ENCODE measurements at places on chromosomes 12 and 14.

GRCh38 chr12:24950231-24950834, 1.4 kb upstream of the BCAT1 start:
- DNase-seq, result no peak

DNA sequence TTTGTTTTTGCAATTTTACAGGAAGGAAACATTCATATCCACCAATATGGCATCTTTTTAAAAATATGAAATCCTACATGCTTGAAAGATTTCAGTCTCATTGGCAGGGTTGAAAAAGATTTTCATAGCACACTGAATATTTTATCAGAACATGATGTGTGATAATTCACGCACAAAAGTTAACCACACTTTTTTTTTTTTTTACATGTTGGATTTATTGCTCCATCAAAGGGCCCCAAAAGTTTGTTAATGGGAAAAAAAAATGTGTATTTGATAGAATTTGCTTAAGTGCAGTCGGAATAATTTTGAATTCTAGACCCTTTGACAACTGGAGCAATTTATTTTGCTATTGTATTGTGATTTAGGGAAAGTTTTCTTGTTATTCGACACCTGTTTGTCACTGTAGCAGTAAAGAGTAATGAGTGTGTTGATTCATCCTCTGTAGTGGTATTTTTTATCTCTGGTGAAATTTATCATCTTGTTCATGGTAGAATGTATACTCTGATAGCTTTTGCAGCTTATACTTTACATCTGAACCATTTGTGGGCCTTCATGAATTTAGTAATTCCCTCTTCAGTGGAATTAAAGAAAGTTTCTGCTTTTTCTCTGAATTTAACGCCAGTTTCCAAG, 1.1 kb downstream of the EML1 start:
- DNase-seq, result no peak

GRCh38 chr12:109770104-109770860, 56.7 kb downstream of the FAM222A start:
- DNase-seq, result no peak

- no peak for DNase-seq
These were observed 1.9 kb upstream of the DYNC1H1 start for GRCh38 chr14:101962503-101962874.

DNA sequence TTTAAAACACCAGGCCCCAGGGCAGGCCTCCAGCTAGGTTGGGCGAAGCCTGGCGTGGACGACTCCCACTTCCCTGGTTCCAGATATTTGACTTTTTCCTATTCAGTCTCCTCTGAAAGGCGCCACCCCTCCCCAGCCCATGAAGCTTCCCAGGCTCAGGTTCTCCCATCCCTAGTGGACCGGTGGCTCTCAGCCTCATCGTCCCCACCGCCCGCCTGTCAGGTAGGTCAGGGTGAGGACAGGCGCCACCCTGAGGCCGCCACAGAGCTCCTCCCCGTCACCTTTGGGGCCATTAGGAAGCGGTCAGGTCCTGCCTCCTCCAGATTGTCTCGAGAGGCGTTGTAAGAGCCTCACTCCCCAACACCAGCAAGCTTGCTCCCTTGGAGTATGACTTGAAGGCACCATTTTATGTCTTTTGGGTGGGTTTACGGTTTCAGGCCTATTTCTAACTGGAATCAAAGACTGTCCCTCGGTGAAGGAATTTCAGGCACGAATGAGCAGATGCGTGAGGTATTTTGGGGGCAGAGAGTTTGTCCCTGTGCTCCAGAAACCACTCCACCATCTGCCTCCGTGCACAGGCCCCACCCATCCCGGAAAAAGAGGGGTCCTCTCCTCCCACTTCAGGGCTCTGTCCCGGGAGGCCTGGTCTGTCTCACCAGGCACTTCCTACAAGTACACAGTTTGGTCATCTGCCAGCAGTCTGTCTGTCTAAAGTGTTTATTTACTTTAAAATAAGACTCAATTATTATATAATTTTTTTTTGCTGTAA, 55.6 kb downstream of the TSPAN9 start:
- DNase-seq, result no peak

DNA sequence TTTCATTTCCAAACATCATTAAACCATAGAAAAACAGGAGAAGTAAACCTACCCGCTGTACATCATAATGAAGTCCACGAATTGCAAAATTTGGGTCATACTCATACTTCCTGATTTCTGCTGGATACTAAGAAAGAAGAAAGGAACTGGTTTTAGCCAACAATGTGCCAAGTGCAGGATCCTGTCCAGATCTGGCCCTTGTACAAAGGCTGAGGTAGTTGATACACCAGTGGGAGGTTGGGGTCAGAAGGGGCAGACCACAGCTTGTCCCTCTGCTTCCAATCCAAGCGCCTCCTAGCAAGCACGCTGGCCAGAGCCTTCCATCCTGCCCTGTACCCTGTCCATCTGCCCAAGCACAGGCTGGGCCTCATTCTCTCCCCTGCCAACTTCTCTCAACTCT, 34.2 kb downstream of the NT5DC3 start:
- no peak for DNase-seq

GRCh38 chr12:79927772-79928474, 7.0 kb downstream of the PPP1R12A start:
- no peak for DNase-seq

GRCh38 chr12:47366579-47366978, 286.8 kb upstream of the AMIGO2 start:
- no peak for DNase-seq

GRCh38 chr12:23221066-23221465, 596.1 kb downstream of the ETNK1 start:
- DNase-seq, result no peak

- no peak for DNase-seq
These were observed 90.6 kb downstream of the VCPKMT start for GRCh38 chr14:50025776-50026175.

GRCh38 chr12:109804820-109805761, 28.1 kb downstream of the TRPV4 start:
- peak; percentile 46 for DNase-seq

GRCh38 chr14:38546932-38547551, 291.1 kb upstream of the CLEC14A start:
- no peak for DNase-seq

- DNase-seq, result no peak
These were observed 512.4 kb downstream of the TMTC2 start for GRCh38 chr12:83199069-83199468.

DNA sequence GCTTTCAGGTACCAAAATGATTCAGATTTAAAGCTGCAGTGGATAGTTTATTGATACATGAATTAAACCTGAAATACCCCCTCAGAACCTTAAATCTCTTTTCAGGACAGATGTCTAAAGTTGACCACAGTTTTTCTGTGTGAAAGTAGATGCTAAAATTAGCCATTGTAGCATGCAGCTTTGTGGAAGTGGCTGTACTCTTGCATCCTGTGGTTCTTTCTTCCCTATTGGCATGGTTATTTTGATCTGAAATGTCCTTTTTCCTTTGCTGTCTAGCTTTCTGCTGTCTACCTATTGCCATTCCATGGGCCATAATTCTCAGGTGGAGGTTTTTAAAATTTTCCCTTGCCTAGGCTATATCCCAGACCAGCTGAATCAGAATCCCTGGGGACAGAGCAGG, 455.6 kb downstream of the ZFP36L1 start:
- DNase-seq, result no peak

DNA sequence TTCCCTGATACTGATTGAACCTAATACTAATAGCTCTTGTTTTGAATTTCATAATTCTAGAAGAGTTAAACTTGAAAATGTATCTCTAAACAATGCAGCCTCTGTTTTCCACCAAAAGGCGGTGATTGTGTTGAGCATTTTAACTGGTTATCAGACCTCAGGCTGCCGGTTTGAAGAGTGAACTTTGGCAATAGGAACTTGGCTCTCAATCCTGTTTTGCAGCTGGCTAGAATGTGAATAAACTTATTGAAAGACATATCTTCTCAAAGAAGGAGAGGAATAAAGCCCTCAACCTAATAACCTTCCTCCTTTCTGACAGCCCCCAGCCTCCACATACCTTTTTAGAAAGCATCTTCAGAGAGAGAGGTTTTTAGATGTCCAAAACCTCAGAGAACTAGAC, 105.4 kb downstream of the SRGAP1 start:
- no peak for DNase-seq

DNA sequence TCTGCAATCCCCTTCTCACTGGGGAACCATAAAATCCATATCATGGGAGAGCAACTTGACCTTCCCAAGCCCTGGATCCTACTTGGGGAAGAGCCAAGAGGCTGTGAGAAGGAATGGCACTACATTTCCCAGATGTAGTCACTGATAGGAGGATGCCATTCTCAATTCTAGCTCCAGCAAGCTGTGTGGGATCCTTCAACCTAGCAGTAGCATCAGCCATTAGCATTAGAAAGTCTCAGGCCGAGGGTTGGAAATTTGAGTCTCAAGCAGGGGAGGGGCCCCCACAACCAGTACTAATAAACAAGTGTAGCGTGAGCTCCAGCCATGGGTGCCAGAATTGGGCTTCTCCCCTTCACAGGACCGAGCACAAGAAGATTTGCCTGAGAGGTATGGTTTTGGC, 84.3 kb upstream of the NELL2 start:
- DNase-seq, result no peak

DNA sequence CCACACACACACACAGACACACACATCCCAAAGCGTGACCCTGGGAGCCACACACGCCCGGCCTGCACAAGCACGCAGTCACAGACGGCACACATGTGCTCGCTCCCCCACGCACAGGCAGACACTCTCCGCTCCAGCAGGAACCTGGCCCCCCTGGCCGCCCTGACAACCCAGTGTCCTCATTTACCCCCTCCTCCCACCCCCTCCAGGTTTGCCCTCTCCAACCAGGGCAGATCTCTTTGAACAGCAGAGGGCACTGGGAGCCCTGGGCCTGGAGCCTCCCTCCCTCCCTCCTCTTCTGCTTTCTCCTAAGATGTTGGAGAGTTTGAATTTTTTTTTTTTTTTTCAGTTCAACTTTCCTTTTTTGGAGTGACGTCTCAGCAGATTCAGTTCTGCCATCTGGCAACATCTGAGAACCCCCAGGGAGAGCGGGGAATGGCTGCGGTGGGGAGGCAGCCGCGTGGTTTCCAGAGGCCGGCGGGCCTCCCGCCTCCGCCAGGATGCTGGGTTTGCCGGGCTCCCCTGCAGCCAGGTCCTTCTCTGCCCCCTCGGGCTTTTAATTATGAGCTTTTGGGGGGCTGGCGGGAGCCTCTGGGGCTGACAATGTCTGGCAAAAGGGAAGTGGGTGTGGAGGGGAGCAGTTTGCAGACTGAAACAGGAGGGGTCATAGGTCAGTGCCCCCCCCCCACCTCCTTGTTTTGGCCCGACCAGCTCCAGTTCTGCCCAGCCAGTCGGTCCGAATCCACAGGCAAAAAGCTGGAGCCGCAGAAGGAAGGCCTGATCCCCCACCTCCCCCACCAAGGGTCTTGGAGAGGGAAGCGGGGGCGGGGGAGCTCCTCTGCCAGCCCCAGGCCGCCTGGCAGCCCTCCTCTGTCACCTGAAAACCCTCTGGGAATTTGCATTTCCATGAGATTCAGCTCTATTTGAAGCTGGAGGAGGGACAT, 1.3 kb upstream of the NCOR2 start:
- DNase-seq, result peak; percentile 17

DNA sequence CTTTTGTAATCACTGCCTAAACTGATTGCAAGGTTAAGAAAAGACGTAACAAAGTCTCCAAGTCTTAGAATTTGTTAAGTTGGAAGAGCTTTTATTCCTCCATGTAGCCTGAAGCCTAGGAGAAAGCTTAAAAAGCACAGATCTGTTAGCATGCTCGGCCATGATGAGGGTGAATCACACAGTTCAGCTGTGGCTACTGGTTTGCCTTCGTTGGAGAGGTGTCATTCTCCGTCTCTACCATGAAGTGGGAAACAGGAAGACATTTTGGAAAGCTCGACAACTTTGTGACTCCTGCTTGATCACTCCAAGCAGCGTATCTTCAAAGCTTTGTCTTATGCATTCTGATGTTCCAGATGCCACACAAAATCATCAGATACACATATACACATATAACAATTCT, 27.1 kb downstream of the DCP1B start:
- DNase-seq, result no peak

DNA sequence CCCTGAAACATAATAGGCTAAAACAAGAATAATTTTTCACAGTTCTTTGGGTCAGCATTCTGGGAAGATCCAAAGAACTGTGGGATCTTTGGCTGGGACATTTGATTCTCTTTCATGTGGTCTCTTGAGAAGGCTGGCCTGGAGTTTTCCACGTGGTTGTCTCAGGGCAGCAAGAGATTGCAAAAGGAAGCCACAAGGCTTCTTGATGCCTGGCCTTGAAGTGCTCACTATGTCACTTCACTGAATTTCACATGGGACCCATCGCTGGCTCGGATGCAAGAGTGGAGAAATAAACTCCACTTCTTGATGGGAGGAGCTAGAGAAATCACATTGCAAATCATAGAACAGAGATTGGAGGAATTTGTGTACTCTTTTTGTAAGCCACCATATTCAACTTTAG, 343.4 kb downstream of the MED13L start:
- no peak for DNase-seq

DNA sequence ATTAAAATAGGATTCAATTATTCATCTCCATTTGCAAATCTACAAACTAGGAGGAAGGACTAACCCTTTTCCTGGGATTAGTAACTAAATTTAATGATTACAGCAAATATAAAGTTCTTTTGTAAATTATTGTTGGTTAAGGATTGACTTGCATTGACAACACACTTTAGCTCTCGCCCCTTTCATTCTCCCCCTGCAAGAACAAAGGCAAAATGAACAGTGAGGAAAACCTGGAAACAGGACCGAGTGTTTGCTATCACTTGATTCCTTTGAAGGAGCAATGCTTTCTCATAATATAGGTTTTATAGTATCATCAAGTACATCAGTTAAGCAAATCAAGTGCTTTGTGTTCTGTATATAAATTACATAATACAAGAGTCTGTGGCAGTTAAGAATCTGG, 7.4 kb upstream of the COX16 start:
- DNase-seq, result no peak

DNA sequence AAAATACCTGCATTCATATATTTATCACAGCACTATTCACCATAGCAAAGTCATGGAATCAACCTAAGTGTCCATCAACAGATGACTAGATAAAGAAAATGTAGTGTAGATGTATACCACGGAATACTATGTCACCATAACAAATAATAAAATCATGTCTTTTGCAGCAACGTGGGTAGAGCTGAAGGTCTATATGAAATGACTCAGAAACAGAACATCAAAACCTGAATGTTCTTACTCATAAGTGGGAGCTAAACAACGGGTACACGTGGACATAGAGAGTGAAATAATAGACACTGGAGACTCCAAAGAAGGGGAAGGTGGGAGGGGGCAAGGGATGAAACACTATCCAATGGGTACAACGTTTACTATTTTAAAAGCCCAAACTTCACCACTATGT, 37.9 kb downstream of the SLC38A1 start:
- DNase-seq, result no peak

- no peak for DNase-seq
These were observed 73.7 kb downstream of the TBK1 start for GRCh38 chr12:64525461-64526160.
